ENCODE measurements at places on chromosomes 3 and 15. TPM values are rescaled to one million over a fixed set of nuclear protein-coding genes. Genes with fewer than 3 reads are reported as not detected.

- H3K36me3 ChIP-seq: no peaks in the 10 kb centered on the region
- no peak overlapping the region for H3K27ac ChIP-seq
- no peaks in the 10 kb centered on the region for H3K27me3 ChIP-seq
- H3K4me1 ChIP-seq: no peaks in the 10 kb centered on the region
Observed at GRCh38 chr3:69901802-69902201, 97.7 kb upstream of the SAMMSON start.

GRCh38 chr3:128201158-128201755, 48.0 kb downstream of the EEFSEC start:
- H3K4me1 ChIP-seq: peaks cover 8% of the 10 kb centered on the region
- no peaks in the 10 kb centered on the region for H3K27me3 ChIP-seq
- no peaks in the 10 kb centered on the region for H3K36me3 ChIP-seq

NRROS gene
- 3.2 TPM for total RNA-seq

DNA sequence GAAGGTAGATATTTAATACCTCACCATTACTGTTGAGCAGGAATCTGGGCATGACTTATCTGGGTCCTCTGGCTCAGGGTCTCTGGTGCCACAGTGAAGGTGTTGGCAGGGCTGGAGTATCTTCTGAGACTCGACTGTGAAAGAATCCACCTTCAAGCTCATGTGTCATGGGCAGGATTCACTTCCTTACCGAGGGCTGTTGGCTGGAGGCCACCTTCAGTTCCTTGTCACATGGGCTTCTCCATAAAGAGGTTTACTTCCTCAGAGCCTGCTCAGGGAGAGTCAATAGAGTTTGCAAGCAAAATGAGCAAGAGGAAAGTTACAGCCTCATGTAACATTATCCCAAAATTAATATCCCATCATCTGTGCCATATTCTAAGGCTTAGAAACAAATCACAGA, 459.5 kb downstream of the NR2F2 start:
- H3K36me3 ChIP-seq: no peaks in the 10 kb centered on the region
- DNase-seq: no peak
- no peak overlapping the region for H3K4me3 ChIP-seq
- no peak overlapping the region for H3K27ac ChIP-seq
- H3K4me1 ChIP-seq: no peaks in the 10 kb centered on the region
- no peaks in the 10 kb centered on the region for H3K27me3 ChIP-seq

FETUB gene
- total RNA-seq: not detected

COL6A5 gene
- 2.0 TPM for total RNA-seq

STRIT1 gene
- not detected for total RNA-seq

DNA sequence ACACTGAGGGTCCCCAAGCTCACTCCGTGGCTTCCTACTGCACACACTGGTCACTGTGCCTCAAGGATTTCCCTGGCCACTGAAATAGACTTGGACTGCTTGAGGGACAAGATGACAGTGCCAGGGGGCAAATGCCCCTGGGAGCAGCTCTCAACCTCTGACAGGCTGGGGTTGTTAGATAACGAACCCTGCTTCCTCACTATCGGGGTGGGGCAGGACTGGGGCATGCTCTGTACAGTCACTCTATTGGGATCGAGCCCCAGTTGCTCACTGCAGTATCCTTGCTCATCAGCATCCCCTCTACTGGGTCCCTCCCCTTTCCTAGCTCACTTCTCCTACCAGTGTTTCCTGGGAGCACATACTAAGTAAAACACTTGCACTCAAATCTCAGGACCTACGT, 610.8 kb downstream of the NTRK3 start:
- H3K36me3 ChIP-seq: no peaks in the 10 kb centered on the region
- no peak overlapping the region for H3K4me3 ChIP-seq
- no peaks in the 10 kb centered on the region for H3K27me3 ChIP-seq

GRCh38 chr3:72255791-72256559, 471.0 kb upstream of the PROK2 start:
- no peaks in the 10 kb centered on the region for H3K36me3 ChIP-seq
- H3K4me3 ChIP-seq: no peak overlapping the region
- DNase-seq: no peak
- H3K27me3 ChIP-seq: no peaks in the 10 kb centered on the region
- no peak overlapping the region for H3K27ac ChIP-seq
- H3K4me1 ChIP-seq: peaks cover 15% of the 10 kb centered on the region

GOLGA8J gene
- total RNA-seq: 11.5 TPM

GPX1 gene
- 123 TPM for total RNA-seq

Data from testis (tissue), 5 donors.